Right ventricle myocardium inferior (tissue), 1 donor: ENCODE measurements at places on chromosomes 1 and 21.

DNA sequence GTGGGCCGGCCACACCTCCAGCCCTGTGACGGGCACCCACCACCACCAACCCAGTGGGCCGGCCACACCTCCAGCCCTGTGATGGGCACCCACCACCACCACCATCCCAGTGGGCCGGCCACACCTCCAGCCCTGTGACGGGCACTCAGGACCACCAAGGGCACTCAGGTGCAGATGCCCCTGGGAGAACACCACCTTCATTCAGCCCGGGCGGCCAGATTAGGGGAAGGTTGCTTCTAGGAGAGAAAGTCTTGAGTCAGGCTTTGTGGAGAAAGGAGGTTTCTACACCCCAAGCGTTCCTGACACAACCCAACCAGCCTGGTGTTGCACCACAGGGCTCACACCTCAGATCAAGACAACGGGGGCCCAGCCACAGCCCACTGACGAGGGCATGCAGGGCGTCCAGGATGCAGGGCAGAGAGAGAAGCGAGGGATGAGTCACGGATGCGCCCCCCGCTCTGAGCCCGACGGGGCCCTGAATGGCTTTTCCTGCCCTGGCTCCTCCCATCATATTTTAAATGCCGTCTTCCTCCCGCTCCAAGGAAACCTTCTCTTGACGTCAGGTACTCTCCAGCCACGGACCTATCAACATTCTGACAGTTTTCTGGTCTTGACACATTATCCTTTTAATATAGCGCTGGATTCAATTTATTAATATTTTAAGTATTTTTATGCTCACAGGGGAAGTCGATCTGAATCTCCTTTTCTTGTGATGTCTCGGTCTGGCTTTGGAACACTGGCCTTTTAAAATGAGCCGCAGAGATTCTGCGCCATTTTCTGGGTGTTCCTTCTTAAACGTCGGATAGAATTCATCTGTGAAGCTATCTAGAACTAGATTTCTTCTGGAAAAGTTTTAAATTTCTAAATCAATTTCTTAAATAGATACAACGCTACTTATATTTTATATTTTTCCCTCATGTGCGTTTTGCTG is 631 bp upstream of the SPATC1L start:
- peak; percentile 95 for DNase-seq

GRCh38 chr21:25640202-25640942 is 1.3 kb downstream of the JAM2 start:
- peak; percentile 70 for DNase-seq

- DNase-seq: no peak
Observed at GRCh38 chr1:121471523-121471922, 286.7 kb downstream of the SRGAP2C start.

GRCh38 chr1:108609483-108610049 is 49.7 kb downstream of the EEIG2 start:
- DNase-seq: no peak

DNA sequence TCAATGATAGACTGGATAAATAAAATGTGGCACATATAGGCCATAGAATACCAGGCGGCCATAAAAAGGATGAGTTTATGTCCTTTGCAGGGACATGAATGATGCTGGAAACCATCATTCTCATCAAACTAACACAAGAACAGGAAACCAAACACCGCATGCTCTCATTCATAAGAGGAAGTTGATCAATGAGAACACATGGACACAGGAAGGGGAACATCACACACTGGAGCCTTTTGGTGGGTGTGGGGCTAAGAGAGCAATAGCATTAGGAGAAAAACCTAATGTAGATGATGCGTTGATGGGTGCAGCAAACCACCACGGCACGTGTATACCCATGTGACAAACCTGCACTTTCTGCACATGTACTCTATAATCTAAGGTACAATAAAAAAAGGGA is 883.4 kb upstream of the PRMT6 start:
- no peak for DNase-seq
